A549 (cell line): ENCODE measurements at places on chromosomes 3 and 15.

DNA sequence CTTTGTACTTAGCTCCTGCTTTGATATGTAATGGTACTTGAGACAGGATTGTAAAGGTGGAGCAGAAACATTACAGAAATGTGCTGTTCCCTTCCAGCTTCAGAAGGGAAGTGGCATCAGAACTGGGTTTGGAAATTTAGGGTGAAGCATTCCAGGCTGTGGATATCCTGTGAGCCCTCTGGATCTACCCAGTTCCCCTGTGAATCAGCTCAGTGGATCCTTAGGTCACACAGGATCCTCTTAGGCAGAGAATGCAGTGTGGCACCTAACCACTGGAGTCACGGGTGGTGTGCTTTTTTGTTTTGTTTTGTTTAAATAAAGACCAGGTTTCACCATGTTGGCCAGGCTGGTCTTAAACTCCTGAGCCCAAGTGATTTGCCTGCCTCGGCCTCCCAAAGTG, 66.0 kb downstream of the TRIM71 start:
- no peak for DNase-seq

DNA sequence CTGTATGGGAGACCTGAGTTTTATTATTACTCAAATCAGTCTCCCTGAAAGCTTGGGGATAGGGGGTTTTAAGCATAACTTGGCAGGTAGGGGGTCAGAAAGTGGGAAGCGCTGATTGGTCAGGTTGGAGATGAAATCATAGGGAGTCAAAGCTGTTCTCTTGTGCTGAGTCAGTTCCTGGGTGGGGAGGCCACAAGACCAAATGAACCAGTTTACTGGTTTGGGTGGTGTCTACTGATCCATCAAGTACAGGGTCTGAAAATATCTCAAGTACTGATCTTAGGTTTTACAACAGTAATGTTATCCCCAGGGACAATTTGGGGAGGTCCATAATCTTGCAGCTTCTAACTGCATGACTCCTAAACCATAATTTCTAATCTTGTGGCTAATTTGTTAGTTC, 17.8 kb upstream of the IQCF6 start:
- DNase-seq = no peak

GRCh38 chr15:44137750-44138149, 57.3 kb downstream of the FRMD5 start:
- DNase-seq = no peak

DNA sequence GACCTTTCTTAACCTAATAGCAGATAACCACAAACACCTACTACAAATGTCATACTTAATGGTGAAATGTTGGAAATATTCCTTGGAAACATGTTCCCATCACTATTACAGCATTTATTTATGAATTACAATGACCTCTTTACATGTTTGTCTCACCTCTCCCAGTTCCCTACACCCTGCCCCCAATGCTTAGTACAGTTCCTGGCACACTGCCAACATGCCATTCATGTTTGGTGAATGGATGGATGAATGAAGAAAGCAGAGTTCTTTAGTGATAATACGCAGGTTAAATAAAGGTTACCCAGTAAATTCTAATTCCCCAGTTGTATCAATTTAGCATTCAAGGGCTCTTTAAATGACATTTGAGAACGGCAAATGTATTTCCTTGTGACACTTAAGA, 259.9 kb upstream of the ATP11B start:
- peak; percentile 1 for DNase-seq

DNA sequence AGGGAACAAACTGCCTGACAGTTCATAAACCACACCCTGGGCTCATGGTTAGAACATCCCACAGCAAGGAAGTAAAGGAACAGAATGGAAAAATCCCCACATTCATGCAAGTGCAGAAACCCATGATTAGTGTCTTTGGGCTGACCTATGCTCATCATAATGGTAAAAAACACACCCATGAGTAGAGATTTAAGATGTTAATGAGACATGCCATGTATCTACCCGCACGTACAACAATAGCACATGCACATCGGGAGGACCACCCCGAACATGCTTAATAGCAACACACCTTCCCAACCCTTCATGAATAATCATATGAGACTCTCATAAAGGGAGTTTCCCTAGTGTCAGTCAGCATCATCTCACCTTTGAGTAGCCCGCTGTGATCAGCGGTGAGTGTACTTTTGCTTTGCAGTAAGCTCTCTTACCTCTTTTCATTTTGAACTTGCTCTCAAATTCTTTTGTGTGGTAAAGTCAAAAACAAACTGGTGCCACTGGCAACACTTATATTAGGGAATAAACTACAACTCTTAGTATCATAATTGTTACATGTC, 23.2 kb downstream of the ZBED2 start:
- no peak for DNase-seq

DNA sequence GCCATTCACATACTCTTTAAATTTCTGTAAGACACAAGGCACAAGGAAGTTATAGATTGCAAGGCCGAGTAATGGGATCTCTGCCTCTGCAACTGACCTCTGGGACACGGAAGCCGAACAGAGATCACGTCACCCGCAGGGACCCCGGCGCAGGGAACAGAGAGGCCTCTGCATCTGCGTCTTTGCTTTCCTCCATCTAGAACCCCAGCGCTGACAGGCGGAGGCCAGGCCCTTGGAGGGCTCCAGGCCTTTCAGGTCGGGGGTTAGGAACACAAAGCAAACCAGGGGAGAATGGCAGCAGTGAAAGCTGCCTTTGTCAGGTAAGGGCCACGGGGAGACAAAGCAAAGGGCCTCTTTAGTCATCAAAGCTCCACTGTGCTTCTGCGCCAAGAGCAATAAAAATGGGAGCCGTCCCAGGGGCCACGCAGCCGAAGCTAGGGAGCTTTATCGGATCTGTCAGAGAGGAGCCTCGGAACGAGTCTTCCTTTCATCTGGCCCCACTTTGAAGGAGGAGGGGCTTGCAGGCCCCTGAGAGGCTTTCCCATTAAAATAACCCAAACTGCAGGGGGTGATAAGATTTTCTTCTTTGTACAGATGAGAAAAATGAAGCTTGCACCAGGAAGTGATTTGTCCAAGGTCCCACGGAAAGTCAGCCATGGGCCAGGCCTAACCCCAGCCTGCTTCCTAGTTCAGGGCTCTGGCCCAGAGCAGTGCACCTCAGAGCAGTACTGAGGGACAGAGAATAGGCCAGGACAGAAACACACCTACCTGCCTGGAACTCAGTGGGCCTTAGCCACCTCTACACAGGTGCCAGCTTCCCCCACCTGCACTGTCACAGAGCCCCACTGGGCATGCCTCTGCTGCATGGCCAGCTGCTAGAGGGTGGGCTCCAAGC, 84.4 kb upstream of the RAD18 start:
- no peak for DNase-seq

DNA sequence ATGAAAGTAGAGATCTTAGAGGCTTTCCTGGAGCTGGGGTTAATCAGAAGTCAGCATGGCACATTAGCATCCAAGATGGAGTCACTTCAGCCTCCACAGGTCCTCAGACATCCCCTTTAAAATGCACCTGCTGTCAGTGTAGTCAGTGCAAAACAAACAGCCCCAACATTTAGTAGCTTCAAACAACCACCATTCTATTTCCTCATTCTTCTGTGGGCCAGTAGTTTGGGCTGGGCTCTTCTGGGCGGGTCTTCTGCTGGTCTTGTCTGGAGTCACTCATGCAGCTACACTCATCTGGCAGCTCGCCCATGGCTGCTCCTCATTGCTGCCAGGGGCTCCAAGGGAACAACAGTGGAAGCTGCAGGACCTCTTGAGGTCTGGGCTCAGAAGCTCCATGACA, 99.9 kb downstream of the TLE3 start:
- DNase-seq = no peak

GRCh38 chr3:42493126-42493797, 9.2 kb upstream of the VIPR1 start:
- no peak for DNase-seq

DNA sequence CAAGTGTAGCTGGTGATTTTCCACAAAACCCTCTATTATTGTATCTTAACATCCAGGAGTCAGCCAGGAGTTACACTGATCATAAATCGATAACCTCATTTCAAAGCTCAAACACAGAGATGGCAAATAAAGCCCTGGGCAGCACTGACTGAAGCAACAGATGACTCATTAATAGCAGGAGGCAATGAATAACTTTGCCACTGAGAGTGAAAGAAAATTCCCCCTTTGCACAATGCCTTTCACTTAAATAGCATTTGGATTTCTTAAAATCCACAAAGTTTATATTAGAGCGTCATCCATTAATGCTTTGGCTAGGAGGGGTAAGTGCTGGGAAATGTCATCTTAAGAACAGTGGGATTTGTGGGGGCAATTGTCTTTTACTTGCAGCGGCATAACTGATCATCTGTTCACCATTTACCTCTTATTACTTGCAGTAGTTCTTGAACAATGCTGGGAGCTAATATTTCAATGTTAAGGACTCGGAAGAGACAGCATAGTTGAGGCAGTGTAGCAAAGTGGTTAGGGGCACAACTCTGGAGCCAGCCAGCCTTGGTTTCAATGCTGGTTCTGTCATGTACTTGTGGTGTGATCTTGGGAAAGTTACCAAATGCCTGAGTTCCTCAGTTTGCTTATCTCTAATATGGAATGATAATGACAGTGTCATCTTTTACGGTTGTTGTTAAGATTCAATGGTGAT, 630.4 kb upstream of the TBL1XR1 start:
- DNase-seq = peak; percentile 70

DNA sequence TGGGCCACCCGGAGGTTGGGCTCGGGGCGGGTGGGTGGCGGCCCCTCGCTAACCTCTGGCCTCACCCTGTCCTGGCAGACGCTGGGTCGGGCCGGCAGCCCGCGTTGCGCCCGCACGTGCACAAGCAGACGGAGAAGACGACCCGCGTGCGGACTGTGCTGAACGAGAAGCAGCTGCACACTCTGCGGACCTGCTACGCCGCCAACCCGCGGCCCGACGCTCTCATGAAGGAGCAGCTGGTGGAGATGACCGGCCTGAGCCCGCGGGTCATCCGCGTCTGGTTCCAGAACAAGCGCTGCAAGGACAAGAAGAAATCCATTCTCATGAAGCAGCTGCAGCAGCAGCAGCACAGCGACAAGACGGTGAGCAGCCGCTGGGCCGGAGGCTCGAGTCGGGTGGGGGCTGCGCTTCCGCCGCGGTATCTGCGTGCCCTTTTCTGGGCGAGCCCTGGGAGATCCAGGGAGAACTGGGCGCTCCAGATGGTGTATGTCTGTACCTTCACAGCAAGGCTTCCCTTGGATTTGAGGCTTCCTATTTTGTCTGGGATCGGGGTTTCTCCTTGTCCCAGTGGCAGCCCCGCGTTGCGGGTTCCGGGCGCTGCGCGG, 3.7 kb downstream of the ISL2 start:
- no peak for DNase-seq

GRCh38 chr3:52404391-52404790, 40.5 kb downstream of the SEMA3G start:
- no peak for DNase-seq

GRCh38 chr3:126345231-126345630, 12.0 kb downstream of the KLF15 start:
- DNase-seq = no peak
